ENCODE measurements at places on chromosomes 3 and 15. TPM values are rescaled to one million over a fixed set of nuclear protein-coding genes. Genes with fewer than 3 reads are reported as not detected.

The PPARG gene
- total RNA-seq, result 37.7 TPM

The ATP13A5 gene
- total RNA-seq, result not detected

The CAPN3 gene
- total RNA-seq, result 0.87 TPM

The IL17RD gene
- total RNA-seq, result 0.83 TPM

The ARPP21 gene
- not detected for total RNA-seq

The MYEF2 gene
- 17.5 TPM for total RNA-seq

The CADM2 gene
- 0.21 TPM for total RNA-seq

The MYO5C gene
- total RNA-seq, result 5.5 TPM

Data from A549 treated with RU486 at 1 μM for 4 hours (cell line).